Activated CD8-positive, alpha-beta memory T cell treated with anti-CD3 and anti-CD28 coated beads for 1 hour (primary cell): ENCODE measurements at places on chromosomes 5 and 9.

DNA sequence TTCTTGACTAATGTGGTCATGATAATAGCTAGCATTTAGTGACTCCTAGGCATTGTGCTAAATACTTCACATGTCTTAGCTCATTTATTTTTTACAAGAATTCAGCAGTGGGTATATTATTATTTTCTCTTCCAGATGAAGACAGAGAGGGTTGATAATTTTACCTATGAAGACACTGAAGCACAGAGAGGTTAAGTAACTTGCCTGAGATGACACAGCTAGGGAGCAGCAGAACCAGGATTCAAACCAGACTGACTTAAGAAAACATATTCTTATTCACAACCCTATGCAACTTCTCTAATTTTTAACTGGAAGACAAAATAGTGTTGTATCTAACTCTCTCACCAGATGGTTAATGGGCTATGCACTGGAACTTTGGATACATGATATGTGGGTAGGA is 44.8 kb downstream of the NNT start:
- no peak for DNase-seq

- no peak for DNase-seq
Observed at GRCh38 chr9:25864509-25864908, 186.3 kb upstream of the TUSC1 start.

GRCh38 chr5:103523319-103523718 is 39.3 kb downstream of the NUDT12 start:
- no peak for DNase-seq

GRCh38 chr5:89047571-89047970 is 164.6 kb upstream of the MEF2C start:
- no peak for DNase-seq

DNA sequence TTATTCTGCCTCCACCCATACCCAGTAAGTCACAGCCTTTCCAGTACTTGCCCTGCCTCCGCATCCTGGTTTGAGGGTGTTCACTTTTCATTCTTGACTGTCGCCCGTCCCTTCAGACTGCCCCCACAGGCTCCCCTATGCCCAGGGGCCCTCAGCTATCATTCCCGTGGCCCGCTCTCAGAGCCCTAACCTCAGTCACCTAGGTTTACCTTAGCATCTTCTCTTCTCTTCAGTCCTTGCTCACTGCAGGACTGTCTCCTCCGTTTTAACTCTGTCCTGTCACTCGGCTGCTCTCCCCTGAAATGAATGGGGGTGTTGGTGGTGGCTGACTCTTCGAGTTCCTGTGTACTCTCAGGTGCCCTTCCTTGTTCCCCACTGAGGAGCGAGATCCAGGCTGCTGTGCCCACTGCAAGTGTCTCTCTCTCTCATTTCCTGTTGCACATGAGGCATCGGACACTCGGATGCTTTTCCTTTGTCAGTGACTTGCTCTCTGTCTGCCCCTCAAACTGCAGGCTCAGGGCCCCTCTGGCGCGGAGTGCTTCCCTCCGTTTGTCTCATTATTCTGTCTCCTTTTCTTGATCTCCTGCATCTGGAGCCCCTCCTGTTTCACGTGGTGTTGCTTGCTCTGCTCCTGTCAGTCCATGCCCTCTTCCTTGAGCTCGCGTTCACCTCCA is 89.8 kb downstream of the CACNA1B start:
- DNase-seq, result no peak

DNA sequence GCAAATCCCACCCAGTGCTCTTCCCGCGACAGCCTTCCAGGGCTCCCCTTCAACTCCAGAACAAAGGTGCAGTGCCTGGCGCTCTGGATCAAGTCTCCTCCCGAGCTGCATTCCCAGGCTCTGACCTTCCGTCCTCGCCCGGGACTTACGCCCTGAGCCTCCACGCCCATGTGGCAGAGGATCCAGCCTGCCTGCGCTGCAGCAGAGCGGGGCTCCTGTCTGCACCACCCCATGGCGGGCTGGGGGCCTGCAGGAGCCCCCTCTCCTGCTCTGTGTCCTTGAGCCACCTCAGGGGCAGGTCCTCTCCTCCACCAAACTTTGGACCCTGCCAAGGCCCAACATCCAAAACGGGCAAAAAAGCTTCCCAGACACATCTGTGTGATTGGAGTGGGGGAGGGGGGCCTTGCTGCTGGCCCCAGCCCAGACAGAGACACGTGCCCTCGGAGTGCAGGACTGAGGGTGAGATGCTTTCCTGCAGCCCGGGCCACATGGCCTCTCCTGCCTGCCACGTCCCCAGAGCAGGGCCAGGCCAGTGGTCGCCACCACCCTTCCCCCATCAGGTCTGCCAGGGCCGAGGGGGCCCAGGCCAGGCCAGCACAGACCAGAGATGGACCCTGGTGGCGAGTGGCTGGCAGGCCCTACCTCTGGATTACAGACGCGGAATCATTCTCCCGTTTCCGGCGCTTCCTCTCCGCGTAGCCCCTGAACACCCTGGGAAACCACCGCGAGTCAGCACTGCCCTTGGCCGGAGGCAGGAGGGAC is 4.4 kb downstream of the NSMF start:
- DNase-seq, result no peak

DNA sequence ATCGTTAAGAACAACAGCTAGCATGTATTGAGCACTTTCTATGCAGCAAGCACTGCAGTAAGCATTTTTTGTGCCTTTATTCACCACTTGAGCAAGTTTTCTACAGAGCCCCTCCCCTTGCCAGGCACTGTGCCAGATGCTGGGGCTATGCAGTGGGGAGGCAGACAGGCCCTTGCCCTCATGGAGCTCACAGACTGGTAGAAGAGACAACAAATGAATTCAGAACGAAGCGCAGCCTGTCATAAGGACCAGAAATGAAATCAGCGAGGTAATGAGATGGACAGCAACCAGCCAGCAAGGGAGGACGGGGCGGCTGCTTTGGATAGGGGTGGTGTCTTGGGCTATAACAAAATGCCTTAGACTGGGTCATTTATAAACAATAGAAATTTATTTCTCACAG is 68.8 kb downstream of the C9orf50 start:
- no peak for DNase-seq

DNA sequence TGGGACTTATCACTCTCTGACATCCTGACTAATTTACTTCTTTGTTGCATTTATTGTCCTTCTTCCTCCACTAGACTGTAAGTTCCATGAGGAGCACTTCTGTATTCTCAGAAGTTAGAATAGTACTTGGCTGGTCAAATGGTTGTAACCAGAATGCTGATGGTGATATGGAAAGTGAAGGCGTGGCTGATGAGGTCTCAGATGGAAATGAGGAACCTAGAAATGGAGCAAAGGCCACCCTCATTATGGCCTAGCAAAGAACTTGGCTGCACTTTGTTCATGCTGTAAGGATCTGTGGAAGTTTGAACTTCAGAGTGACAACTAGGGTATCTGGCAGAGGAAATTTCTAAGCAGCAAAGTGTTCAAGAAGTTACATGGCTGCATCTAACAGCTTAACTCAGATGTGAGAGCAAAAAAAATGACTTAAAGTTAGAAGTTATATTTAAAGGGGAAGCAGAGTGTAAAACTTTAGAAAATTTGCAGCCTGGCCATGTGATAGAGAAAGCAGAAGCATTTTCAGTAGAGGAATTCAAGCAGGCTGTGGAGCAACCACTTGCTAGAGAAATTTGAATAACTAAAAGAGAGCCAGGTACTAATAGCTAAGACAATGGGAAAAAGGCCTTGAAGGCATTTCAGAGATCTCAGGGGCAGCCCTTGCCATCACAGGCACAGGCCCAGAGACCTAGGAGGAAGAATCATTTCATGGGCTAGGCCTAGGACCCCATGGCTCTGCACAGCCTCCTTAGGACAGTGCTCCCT is 14.9 kb upstream of the SLC22A5 start:
- no peak for DNase-seq

- DNase-seq, result no peak
Observed at GRCh38 chr5:61313960-61314681, 17.9 kb upstream of the ZSWIM6 start.

- no peak for DNase-seq
Observed at GRCh38 chr5:85311536-85311935, 926.9 kb upstream of the EDIL3 start.

DNA sequence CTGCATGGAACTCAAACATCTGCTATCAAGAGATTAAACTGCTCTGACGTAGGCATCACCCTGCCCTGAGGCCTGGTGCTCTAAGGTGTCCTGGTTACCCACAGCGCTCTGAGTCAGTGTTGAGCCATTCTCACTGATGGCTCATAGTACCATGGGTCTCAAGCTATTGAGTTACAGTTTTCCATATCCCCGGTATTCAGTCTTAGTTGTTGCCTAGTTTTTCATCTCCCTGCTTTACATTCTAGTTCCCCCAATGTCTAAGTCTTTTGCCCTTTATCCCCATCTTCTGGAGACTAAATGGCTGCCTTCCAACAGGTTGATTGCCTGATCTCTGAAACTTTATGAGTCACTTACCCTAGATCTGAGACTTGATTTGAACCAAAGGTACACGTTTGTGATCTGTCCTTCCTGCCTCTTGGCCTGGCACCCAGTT is 161.2 kb upstream of the PTGER4 start:
- DNase-seq, result no peak

DNA sequence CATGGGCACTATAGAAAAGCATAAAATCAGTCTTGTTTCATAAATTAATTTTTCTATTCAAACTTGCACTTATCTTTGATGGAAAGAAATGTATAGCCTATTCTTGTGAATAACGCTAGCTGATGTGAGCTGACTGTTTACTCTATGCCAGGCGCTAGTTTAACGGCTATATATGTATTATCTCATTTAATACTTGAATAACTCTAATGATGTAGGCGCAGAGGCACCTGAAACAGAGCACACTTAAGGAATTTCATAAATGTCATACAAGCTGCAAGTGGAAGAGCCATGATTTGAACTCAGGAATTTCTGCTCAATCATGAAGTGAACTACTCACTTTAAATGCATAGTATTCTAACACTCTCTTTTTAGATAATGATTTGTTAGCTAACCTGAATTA is 551.8 kb downstream of the PDE4D start:
- no peak for DNase-seq

GRCh38 chr5:80254767-80255430 is 949 bp downstream of the SERINC5 start:
- no peak for DNase-seq

DNA sequence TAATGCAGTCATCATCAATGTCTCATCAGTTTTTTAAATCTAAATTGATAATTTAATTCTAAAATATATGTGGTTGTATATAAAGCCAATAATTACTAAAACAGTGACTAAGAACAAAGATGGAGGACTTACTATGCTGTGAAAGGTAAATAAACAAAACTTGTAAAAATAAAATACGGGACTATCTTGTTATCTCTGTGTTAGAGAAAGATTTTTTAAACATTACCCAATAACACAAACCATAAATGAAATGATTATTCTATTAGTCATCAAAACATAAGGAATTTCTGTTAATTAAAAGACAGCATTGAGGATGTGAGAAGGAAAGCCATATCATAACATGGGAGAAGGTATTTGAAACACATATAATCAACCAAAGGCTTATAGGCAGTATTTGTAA is 226.2 kb upstream of the SMC2 start:
- no peak for DNase-seq

DNA sequence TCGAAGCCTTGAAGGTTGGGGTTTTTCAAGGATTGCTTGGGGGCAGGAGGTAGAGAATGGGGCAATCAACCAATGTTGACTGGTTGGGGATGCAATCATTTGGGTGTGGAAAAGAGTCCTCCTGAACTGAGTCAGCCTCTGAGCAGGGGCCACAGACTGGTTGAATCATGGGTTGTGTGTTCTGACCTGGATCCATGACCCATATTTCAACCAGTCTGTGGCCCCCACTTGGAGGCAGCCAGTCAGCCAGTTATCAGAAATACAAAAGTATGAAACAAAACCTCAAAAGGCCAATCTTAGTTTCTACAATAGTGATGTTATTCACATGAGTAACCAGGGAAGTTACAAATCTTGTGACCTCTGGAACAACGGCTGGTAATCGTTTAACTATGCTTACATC is 81.4 kb upstream of the RANBP6 start:
- no peak for DNase-seq

DNA sequence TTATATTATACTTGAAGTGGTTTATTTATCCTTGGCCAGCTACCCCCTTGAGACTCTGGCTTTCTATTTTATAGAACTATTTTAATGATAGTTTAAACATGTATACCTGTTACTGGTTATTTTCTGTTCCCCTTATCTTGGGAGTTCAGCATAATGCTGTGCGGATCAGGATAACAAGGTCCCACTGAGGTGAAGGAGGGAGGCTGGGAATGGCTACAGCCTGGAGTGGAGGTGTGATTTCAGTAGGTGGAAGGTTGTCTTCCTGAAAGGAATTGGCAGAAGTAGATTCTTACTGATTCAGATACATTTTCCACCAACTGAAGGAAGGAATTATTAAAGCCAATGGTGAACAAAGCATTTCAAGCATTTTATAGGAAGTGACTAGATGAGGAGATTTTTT is 38.9 kb downstream of the PAM start:
- DNase-seq, result no peak

DNA sequence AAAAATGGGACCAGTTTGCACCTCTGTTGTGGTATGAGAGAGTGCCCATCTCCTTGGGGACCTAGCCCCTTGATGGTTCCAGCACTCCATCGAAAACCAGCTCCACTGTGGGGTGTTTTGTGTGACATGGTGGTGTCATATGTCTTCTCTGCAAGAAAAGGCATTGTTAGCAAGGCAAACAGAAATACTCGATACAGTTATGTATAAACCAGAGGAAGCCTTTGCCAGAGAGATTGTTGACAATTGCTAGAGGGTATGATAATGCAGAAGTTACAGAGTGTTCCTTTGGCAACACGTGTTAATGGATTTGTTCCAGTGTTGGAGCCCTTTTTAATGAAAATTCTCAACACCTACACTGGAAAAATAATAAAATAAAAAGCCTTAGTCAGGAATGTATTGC is 270.4 kb upstream of the DMRT1 start:
- no peak for DNase-seq

GRCh38 chr5:139419226-139420192 is 15.6 kb upstream of the SPATA24 start:
- DNase-seq, result no peak

DNA sequence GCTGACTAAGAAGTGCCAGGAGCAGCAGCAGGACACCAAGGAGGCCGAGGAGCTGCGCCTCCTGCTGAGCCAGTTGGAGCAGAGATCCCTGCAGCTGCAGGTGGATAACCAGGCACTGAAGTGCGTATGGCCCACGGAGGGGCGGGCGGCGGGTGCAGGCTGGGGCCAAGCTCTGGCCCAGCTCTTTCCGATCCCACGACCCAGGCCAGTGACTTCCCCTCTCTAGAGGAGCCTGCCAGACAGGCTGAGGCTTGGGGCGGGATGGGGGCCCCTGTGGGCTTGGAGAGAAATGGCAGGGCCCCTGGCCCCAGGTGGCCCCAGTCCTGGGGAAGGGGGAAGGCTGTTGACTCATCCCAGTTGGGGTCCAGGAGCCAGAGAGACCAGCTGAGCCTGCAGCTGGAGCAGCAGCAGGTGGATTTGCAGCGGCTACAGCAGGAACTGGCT is 3.6 kb downstream of the PTRH1 start:
- DNase-seq, result no peak
